ENCODE measurements at places on chromosomes 16 and 17.
A peak's percentile ranks its signal among the peaks of the same experiment; 100 is the strongest.

DNA sequence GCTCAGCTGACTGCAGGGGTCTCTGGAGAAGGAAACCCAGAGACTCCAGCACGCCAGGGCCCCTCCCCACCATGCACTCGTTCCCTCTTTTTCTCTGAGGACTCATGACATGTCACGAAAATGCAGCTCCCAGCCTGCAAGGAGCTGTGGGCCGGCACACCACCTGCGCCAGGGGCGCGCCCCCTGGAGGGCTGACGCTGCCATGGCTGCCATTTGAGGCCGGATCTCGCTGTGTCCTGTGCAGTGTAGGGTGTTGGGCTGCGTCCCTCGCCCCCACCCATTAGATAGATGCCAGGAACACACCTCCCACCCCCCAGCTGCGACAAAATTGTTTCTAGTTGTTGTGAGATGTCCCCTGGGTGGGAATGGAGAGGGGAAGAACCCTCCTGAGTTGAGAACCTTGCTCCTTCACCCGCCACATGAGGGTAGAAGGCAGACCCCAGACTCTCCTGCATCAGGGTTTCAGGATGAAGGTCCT, 8.2 kb downstream of the SYNGR2 start:
- peak; percentile 38 for DNase-seq

DNA sequence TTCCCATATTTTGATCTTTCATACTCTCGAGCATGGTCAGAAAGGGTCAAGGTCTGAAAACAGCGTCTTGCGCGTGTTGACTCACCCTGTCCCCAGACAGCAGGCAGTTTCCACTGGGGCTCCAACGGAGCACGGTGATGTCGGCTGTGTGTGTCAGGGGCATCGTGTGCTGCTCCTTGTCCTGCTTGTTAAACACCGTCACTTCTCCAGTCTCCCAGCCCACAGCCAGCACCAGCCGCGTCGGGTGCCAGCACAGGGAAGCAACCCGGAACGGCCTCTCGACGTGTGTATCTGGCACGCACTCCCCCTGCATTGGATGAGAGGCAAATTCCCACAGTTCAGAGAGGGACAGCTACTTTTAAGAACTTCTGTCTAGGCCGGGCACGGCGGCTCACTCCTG, 9.6 kb downstream of the IFT140 start:
- DNase-seq, result no peak

DNA sequence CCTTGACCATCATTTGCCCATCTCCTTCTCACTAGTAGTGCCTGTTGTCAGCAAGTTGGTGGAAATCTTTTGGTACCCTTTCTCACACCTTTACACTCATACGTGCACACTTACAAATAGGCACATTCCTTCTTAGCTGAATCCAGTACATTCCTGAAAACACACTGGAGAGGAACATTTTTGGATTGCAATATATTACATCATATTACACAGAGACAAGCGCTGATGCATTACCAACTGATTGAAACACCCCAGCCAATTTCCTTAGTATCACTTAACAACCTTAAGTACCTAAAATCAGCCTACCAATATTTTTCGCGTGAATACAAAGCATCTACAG, 64.1 kb downstream of the PLCG2 start:
- peak; percentile 62 for DNase-seq

GRCh38 chr17:55632236-55632635, 90.4 kb downstream of the TMEM100 start:
- no peak for DNase-seq

GRCh38 chr16:1760911-1761310, 10.4 kb downstream of the NME3 start:
- no peak for DNase-seq

DNA sequence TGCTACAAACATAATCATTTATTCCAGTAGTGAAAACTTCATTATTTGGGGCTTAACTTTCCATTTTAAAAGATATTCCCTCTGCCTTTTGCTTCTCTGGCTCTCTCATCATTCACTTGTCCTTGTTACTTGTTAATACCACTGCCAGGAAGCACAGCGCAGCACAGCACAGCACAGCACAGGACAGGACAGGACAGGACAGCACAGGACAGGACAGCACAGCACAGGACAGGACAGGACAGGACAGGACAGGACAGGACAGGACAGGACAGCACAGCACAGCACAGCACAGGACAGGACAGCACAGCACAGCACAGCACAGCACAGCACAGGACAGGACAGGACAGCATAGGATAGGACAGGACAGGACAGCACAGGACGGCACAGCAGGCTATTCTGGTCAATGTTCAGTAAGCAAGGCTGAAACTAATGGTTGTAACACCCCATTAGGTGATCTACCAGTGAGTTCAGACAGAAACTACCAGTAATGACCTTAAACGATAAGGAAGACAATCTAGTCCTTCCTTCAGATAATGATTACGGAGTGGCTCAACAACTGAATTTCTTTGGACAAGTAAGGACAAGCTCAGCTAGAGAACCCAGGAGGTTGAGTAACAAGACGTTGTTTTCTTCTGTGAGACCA, 31.9 kb downstream of the COG1 start:
- DNase-seq, result no peak

- DNase-seq, result no peak
Observed at GRCh38 chr16:11372829-11373306, 27.6 kb downstream of the RMI2 start.

DNA sequence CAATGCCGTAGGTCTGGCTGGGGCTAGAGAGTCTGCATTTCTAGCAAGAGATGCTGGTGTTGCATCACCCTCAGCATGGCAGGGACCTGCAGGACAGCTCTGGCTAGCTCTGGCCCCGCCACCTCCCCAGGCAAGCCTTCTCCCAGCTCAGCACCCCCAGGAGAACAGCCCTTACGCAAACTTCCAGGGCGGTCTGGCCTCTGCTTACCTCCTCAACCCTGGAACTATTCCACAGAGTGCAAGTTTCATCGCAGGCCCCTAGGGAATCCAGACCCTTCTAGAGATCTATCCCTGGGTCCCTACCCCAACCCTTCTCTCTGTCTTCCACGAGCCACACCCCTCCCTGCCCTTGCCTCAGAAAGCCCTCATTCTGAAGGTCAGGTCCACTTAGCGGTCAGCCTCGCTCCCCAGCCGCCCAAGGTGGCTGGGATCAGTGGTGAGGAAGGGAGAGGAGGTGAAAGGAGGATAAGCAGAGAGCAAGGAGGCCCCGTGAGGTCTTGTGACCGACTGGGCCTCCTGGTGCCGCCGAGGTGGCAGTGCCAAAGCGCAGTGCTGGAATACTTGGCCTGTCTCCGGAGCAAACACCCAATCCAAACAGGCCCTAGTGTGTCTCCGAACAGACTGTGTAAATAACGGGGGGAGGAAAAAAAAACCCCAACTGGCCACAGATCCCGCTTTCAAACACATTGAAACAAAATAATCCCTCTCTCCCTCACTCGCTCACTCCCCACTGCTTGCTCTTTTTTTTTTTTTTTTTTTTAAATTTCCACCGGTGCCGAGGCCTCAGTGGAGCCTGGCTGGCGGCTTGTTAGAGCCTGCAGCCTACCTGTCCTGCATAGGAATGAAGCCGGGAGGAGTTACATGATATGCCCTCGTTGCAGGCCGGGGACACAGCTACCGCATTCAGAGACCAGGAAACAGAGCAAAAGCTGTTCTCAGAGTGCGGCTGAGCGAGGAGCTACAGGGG, 380.9 kb downstream of the SOX9 start:
- DNase-seq, result no peak

GRCh38 chr17:13735444-13735843, 133.7 kb upstream of the HS3ST3A1 start:
- peak; percentile 69 for DNase-seq

DNA sequence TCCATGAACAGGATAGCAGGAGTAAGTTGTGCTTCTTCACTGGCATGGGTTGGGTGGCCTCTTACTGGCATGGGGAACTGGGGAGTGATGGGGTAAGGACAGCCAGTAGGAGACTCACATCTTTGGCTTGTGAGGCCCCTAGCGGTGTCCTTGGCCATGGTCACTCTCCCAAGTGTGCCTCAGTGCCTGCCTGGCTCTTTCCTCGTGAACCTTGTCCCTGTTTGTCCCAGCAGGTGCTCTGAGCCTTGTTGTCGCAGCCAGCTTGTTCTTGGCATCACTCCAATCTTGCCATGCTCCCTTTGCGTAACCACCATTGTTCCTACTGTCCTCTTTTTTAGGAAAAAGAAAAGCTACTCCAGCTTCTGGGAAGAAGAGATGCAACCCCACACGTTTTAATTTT, 53.6 kb upstream of the SDK2 start:
- DNase-seq, result no peak

DNA sequence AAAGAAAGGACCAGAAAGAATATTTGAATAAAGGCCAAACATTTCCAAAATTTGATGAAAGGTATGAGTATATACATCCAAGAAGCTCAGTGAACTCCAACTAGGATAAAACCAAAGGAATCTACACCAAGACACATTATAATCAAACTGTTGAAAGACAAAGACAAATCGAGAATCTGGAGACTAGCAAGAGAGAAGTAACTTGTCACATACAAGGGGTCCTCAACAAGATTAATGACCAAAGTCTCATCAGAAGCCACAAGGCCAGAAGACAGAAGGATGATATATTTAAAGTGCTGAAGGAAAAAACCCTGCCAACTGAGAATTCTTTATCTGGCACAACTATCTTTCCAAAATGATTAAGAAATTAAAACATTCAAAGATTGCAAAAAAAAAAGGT, 9.3 kb upstream of the IL21R start:
- DNase-seq, result peak; percentile 26

DNA sequence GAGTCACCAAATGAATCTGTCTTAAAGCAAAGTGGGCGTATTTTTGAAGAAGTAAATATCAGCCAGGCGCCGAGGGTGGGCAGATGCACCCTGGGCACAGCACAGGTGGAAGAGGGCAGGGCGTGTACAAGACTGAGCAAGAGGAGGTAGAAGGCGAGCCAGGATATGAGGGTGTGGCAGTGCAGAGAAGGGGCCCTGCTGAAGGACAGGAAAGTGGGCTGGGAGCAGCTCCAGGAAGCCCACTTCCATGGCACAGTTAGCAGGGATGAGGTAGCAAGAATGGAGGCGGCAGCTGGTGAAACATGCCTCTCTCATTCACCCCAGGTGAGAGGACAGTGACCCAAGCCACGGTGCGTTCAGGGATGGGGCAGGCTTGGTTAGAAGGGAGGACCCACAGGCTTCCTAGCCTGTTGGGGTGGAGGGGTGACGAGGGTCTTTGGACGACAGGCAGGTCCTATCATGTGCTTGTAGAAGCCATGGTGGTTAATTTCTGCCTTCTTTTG, 149.3 kb downstream of the CLEC16A start:
- no peak for DNase-seq

GRCh38 chr17:45823598-45823997, 21.1 kb upstream of the SPPL2C start:
- no peak for DNase-seq

DNA sequence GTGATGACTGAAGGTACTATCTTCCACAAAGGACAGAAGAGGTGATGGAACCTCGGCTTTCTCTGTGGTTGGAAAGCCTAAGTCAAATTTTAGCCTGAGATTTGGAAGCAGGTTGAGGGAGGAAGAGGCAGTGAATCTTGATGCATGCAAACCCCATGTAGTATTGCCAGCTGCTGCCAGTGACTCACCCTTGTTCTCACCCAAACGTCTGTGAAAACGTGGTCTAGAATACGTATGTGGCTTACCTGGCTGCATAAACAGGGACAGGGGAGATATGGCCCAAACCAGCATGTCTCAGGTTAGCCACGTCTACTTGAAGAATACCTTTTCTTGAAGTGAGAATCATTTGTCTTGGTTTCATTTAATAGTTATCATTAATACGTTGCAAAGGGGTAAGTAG, 438.0 kb upstream of the MAF start:
- no peak for DNase-seq

GRCh38 chr17:51527225-51527982, 267.1 kb downstream of the UTP18 start:
- DNase-seq, result no peak

- DNase-seq, result peak; percentile 72
Observed at GRCh38 chr16:56807011-56807675, 57.9 kb upstream of the SLC12A3 start.

DNA sequence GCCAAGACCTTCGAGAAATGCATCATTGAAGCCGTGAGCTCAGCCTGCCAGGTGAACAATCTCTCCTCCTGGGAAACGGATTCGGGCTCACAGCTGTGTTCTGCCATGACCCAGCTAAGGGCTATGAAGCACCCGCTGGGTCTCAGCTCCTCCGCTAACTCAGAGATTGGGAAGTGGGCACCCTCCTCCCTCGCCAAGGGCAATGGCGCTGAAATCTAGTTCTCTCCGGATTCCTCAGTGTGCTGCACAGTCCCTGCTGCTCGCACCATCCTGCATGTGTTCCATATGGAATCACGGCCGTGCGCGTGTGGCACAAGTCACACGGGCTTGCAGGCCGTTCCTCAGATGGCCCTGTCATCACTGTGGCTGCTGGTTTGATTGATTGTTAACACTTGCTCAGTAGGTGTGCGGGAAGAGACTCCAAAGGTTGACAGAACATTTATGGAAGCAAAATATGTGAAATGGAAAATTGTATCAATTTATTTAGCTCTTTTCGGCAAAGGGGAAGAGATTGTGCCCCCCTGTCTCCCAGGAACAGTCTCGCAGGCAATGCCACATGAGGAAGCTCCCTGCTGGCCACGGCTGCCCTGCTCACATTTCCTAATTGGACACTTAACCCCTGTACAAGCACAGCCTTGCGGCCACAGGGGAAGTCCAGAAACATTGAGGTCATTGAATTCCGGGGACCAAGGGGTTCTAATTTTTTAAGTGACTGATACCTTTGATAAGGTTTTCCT, 58.8 kb downstream of the RNF213 start:
- no peak for DNase-seq

- no peak for DNase-seq
Observed at GRCh38 chr17:74532115-74532514, 840 bp upstream of the CD300LB start.

GRCh38 chr16:86681031-86681756, 102.8 kb downstream of the FOXL1 start:
- peak; percentile 55 for DNase-seq

DNA sequence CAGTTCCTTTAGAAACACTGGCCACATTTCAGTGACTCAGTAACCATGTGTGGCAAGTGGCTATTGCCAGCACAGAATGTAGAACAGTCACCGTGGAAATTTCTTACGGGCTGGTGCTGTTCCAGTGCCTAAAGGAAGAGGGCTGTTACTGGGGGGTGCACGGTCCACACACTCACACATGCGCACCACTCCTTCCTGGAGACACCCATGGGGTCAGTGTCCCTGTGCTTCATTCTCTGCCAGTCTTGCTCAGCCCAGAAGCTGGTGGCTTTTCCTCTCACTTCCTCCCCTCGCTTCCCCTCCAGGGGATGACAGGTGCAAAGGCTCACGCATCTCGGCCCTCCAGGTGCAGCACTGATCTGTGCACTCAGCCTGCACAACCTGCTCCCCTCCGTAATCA, 115.6 kb downstream of the CCDC182 start:
- no peak for DNase-seq

DNA sequence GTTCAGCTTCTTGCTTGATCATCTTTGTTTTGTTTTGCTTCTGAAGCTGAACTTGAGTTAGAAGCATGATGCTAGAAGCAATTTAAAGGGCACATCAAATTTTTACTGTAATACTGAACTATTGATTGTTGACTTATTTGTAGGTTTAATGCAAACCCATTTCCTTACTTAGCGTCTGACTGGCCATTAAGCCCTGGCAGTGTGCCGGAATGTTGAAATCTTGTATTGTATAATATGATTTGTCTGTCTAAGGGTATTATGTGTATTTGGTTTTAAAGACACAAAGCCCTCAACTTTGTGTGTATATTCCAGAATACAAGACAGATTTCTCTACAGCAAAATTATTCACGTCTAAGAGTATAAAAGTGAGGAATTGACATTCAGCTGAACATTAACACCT, 39.7 kb downstream of the NUP93 start:
- no peak for DNase-seq

All from fibroblast of skin of right quadriceps (primary cell).